Activated CD8-positive, alpha-beta T cell treated with anti-CD3 and anti-CD28 coated beads, Interleukin-2, amount 10 ng/mL, durations not matched to agents 7 days and 5 days (primary cell): ENCODE measurements at places on chromosomes 16 and 17. TPM values are rescaled to one million over a fixed set of nuclear protein-coding genes. Genes with fewer than 3 reads are reported as not detected.

DNA sequence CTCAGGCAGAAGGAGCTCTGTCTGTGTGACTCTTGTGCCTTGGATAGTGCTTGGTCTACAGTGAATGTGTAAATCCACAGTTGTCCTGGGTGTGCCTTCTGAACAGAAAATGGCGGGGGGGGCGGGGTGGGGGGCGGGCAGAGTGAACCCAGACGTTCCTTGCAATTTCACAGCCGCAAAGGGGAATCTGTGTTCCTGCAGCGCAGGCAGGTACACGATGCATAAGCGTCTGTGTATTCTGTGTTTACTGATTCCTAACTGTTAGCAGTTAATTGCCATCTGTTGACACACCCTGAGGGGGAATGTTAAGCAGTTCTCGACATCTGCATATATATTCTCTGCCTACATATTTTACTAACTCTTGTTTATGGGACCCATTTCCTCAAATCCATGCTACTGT is 123.5 kb upstream of the ZFHX3 start:
- no peak for DNase-seq
- no peaks in the 10 kb centered on the region for H3K36me3 ChIP-seq
- H3K4me1 ChIP-seq, result peaks cover 4% of the 10 kb centered on the region
- no peaks in the 10 kb centered on the region for H3K27me3 ChIP-seq
- no peak overlapping the region for H3K27ac ChIP-seq

DNA sequence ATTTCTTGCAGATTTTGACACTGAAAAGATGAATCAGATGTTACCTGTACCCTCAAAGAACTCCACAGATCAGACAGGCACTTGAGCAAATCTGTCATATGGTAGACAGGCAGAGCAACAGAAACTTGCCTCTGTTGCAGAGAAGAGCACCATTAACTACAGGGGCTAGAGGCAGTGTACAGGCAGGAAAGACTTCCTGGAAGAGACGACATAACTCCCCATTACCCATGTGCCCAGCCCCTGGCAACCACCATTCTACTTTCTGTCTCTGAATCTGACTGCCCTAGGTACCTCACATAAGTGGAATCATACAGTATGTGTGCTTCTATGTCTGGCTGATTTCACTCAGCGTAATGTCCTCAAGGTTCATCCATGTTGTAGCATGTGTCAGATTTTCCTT is 15.5 kb downstream of the GFOD2 start:
- H3K27me3 ChIP-seq, result no peaks in the 10 kb centered on the region
- peak overlapping the region; percentile 40 for H3K4me3 ChIP-seq
- peaks cover 30% of the 10 kb centered on the region for H3K4me1 ChIP-seq
- DNase-seq, result peak; percentile 46
- peak overlapping the region; percentile 92 for H3K27ac ChIP-seq

- peak overlapping the region; percentile 89 for H3K4me3 ChIP-seq
- H3K27me3 ChIP-seq, result peaks cover 60% of the 10 kb centered on the region
- H3K36me3 ChIP-seq, result peaks cover 7% of the 10 kb centered on the region
- peaks cover 69% of the 10 kb centered on the region for H3K4me1 ChIP-seq
These were observed 2.4 kb upstream of the ALOXE3 start for GRCh38 chr17:8120520-8121406.

DNA sequence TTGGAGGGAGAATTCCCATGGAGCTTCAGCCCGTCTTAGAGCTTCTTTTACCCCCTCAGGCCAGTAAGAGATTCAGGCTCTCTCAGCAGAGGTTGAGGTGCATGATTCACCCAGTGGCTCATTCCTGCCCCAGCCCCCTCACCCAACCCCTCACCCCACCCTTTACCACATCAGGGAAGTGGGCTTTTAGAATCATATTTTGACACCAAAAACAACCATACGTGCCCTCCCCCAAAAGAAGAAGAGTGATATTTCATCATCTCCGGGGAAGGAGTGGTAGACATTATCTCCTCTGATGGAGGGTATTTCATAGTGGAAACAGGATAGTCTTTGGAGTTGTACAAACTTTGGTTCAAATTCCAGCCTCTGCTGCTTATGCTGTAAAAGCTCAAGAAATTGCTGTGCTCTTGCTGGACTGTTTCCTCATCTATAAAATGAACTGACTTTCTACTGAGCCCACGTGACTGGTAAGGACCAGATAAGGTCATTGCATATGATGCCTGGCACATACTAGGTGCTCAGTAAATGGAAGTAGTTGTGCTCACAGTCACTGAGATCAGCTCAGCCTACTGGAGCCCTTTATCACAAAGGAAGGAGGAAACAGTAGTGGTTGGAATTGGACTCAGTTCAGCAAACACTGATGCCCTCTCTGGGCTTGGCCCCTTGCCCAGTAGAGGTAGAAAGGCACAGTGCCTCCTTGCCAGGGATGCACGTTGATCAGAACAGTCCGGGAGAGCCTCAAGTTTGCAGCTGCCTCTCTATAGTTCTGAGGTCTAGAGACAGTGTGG is 18.3 kb upstream of the CCL5 start:
- peak; percentile 78 for DNase-seq
- H3K4me1 ChIP-seq, result peaks cover 84% of the 10 kb centered on the region
- H3K36me3 ChIP-seq, result peaks cover 21% of the 10 kb centered on the region
- peak overlapping the region; percentile 43 for H3K4me3 ChIP-seq

DNA sequence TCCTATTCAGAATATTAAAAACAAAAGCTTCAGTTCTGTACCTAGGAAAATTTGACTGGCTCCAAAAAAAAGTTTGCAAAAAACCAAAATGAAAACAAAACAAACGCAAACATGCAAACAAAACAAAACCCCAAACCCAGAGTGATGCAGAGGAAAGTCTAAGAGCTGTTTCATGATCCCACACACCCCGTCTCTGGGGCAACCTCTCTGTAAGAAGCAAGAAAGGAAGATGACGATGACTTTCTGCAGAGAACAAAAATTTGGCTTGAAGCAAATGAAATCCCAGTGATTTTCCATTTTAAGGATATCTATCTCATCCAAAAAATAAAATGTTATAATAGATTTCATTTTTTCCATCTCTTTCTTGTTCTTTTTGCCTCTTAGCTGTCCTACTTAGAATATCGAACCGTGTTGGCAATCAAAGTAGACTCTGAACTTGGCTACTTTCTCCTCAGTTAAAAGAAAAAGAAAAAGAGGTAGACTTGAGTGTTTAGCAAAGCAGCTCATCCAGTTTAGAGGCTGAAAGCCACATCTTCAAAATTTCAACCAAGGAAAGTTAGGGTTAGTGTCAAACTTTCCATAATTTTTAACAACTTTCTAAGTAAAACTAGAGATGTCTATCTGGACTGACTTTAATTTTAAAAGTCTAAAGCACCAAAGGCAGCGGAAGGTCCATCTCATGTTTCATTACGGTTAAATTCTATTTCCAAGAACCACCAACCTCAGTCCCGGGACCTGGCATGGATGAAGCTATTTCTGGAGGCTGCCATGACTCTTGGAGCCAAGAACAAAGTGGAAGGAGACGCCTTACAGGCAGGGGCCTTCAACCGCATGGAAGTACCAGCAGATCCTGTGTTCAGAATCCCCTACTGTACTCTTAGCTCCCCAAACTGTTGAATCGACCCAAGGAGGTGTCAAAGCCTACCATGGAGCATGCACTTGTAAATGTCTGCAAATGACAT is 180.8 kb downstream of the XYLT1 start:
- peaks cover 34% of the 10 kb centered on the region for H3K36me3 ChIP-seq
- peak overlapping the region; percentile 39 for H3K27ac ChIP-seq
- peaks cover 10% of the 10 kb centered on the region for H3K4me1 ChIP-seq
- no peaks in the 10 kb centered on the region for H3K27me3 ChIP-seq
- DNase-seq, result no peak

GRCh38 chr16:68275611-68276191 is 11.4 kb downstream of the SLC7A6 start:
- H3K4me1 ChIP-seq, result peaks cover 72% of the 10 kb centered on the region
- peak; percentile 67 for DNase-seq
- H3K4me3 ChIP-seq, result peak overlapping the region; percentile 65
- peak overlapping the region; percentile 89 for H3K27ac ChIP-seq

GRCh38 chr17:76716146-76716838 is 5.5 kb upstream of the MXRA7 start:
- peaks cover 67% of the 10 kb centered on the region for H3K4me1 ChIP-seq
- peak; percentile 90 for DNase-seq
- no peaks in the 10 kb centered on the region for H3K27me3 ChIP-seq
- peak overlapping the region; percentile 46 for H3K4me3 ChIP-seq
- peak overlapping the region; percentile 91 for H3K27ac ChIP-seq

DNA sequence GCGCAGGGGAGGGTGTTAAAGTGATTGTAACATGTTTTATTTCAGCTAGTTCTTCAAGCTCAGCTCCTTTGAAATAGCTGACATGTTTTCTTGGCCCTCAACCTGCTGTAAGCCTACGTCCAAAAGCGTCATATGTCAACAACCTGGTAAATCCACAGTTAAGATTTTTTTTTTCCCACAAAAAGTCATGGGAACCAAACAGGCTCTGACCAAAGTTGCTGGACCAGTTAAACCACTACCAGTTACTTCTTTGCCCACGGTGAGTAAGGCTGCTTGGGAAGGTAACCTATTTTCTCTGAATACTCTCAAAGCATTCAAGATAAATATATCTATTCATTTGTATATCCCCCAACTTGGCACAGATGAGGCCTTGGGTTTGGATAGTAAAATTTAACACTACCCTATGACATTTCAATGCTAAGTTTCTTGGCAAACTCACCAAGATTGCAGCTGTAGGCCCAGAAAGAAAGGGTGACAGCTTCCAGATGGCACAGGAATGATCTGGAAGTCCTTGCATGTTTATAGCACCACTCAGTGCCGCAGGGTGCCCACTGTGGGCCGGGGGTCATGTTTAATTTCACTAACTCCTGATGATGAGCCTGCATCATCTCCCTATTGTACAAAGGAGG is 166.2 kb downstream of the XYLT1 start:
- peaks cover 73% of the 10 kb centered on the region for H3K4me1 ChIP-seq
- no peak overlapping the region for H3K4me3 ChIP-seq
- H3K27ac ChIP-seq, result peak overlapping the region; percentile 61
- peaks cover 32% of the 10 kb centered on the region for H3K36me3 ChIP-seq
- DNase-seq, result no peak

GRCh38 chr17:8953156-8953885 is 12.2 kb downstream of the PIK3R5 start:
- no peak for DNase-seq
- H3K4me3 ChIP-seq, result no peak overlapping the region
- peaks cover 86% of the 10 kb centered on the region for H3K36me3 ChIP-seq
- peaks cover 96% of the 10 kb centered on the region for H3K4me1 ChIP-seq
- peak overlapping the region; percentile 58 for H3K27ac ChIP-seq

DNA sequence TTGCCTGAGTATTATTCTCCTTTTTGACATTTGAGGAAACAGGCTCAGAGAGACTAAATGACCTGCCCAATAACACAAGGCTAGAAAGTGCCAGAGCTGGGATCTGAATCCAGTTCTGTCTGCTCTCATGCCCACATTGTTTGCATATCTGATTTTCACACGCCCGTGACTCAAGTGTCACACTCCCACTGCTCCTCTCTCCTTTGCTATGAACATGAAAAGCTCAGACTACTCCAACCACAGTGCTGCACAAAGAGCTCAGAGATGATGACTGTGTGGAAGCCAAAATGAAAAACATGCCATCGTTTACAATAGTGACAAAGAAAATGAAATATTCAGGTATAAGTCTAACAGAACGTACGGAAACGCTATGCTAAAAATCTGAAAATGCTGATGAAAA is 107.9 kb downstream of the SMG6 start:
- no peaks in the 10 kb centered on the region for H3K27me3 ChIP-seq
- H3K4me1 ChIP-seq, result peaks cover 68% of the 10 kb centered on the region
- peaks cover 53% of the 10 kb centered on the region for H3K36me3 ChIP-seq
- peak overlapping the region; percentile 13 for H3K27ac ChIP-seq

PARD6A gene
- total RNA-seq, result 14.7 TPM

MYH8 gene
- total RNA-seq, result not detected

SAMD14 gene
- 0.55 TPM for total RNA-seq

SYCE1L gene
- total RNA-seq, result 5.9 TPM

PRAC1 gene
- total RNA-seq, result not detected

ASPA gene
- total RNA-seq, result not detected

NATD1 gene
- total RNA-seq, result 1.1 TPM

CLEC18C gene
- 1.1 TPM for total RNA-seq

SCIMP gene
- total RNA-seq, result not detected
